ENCODE measurements at places on chromosomes 5 and 9.

GRCh38 chr9:107982745-107983144 is 493.2 kb upstream of the KLF4 start:
- no peak for DNase-seq

- DNase-seq, result no peak
These were observed 11.3 kb upstream of the ANGPTL2 start for GRCh38 chr9:127133739-127134167.

- no peak for DNase-seq
These were observed 38.9 kb upstream of the N4BP3 start for GRCh38 chr5:178074266-178074952.

- no peak for DNase-seq
These were observed 48.2 kb downstream of the P4HA2 start for GRCh38 chr5:132179405-132179804.

- DNase-seq, result no peak
These were observed 419.4 kb downstream of the SEMA5A start for GRCh38 chr5:9126490-9126889.

GRCh38 chr5:94715768-94716167 is 97.3 kb downstream of the SLF1 start:
- no peak for DNase-seq

DNA sequence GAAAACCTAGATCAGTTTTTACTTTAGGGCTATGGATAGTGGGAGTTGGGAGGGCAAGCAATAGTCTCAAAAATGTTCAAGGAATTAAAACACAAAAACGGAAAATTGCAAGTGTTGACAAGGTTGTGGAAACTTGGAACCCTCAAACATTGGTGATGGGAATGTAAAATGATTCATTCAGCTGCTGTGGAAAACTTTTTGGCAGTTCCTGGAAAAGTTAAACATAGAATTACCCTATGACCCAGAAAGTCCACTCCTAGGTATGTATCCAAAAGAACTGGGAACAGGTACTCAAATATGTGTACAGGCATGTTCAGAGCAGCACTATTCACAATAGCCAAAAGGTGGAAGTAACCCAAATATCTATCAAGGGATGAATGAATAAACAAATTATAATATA is 1.2 kb upstream of the MSANTD3 start:
- DNase-seq, result no peak

DNA sequence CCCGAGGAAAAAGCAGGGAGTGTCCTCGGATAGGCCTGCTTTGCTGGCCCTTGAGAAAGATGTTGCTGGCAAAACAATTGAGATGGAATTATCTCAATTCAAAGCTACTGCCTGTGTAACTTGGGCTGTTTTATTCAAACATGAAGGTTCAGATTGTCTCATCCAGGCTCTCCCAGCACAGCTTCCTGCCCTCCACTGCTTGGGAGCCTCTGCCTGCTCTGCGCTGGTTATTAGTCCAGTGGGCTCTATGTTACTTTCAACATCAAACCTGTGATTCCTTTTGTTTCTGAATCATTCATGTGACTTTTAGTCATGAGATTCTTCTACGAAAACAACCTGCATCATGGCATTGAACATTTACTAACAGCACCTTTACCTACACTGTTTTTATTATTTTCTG is 123.2 kb downstream of the SNCAIP start:
- no peak for DNase-seq

GRCh38 chr9:127444921-127445850 is 6.0 kb downstream of the RPL12 start:
- DNase-seq, result no peak

DNA sequence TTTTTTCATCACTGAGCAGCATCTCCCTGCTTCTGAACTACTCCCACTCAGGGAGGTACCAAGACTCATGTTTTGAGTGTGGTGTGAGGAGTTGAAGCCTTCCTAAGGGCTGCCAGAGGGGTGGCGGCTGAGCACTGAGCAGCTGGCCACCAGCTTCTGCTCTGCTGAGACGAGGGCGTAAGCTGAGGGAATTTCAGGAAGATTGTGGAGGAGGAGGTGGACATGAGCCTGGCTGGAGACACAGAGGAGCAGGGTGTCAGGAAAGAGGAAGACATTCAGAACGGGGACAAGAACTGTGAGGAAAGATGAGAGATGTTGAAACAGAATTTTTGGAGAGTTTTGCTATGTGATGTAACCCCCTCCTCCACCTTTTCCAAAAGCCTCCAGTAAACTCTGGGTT is 7.8 kb downstream of the LCP2 start:
- DNase-seq, result no peak

DNA sequence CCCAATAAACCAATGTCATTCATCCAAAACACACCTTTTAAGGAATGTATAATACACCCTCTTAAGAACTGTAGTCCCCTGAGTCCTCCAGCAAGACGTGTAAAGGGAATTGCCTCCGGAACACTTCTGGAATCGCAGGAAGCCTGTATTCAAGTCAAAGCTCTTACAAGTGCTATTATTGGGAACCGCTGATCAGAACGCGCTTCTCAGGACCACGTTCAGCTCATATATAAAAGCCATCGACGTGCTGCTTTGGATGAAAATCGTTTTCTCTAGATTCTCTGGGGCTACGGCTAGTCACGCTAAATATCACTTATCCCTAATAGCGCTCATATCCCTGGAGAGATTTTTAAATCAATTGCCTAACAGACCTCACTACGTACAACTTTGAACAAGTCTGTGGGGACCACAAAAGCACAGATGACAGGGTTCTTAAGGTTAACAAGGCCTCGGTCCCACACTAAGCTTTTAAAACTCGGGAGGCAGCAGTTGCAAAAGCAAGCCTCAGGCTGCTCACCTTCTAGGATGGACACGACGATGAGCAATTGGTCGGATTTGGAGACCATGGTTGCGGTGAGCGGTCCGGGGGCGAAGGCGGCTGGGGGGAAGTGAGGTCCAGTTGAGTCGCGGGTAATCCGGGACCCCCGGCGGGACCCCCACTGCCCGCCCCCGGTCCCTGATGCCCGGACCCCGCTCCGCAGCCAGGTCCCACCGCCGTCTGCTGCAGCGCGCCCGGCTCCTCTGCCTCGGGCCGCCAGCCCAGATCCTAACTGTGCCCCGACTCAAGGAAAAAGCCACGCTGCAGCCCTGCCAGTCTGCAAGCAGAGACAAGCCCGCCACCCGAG is 548 bp downstream of the CEP120 start:
- DNase-seq, result no peak

DNA sequence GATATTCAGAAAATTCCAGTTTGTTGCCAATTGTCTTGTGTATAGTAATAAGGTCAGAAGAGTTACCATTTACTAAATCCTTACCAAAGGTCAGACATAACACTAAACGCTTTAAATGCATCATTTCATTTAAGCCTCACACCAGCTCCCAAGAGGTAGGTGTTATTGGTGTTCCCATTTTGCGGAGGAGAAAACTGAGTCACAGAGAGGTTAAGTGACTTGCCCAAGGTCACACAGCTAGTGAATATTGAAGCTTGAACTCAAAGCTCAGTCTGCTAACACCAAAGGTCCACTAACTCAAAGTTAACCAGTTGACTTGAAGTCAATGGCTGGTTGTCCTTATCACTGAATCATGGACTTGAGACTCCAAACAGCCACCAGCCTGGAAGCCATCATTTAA is 40.8 kb upstream of the NTNG2 start:
- DNase-seq, result no peak

- DNase-seq, result no peak
These were observed 51.8 kb upstream of the CDKN2B start for GRCh38 chr9:22060831-22061383.

DNA sequence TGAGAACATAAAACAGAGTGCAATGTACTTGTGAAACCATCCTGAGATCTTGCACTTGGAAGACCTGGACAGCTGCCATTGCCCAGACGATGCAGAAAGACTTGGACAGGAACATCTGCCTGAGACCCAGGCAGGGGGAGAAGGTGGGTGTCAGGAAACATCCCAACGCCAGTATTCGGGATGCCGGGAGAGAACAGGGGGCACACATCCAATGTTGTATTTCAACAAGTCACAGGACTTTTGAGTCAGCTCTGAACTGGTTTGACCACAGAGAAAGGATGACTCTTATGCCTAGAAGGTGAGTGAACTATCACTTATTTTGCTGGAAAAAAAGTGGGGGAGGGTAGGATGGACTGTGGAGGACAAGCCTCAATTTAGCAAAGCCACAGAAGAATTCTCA is 124.6 kb downstream of the ROR2 start:
- DNase-seq, result no peak

GRCh38 chr5:337563-338130 is 16.1 kb downstream of the AHRR start:
- no peak for DNase-seq

DNA sequence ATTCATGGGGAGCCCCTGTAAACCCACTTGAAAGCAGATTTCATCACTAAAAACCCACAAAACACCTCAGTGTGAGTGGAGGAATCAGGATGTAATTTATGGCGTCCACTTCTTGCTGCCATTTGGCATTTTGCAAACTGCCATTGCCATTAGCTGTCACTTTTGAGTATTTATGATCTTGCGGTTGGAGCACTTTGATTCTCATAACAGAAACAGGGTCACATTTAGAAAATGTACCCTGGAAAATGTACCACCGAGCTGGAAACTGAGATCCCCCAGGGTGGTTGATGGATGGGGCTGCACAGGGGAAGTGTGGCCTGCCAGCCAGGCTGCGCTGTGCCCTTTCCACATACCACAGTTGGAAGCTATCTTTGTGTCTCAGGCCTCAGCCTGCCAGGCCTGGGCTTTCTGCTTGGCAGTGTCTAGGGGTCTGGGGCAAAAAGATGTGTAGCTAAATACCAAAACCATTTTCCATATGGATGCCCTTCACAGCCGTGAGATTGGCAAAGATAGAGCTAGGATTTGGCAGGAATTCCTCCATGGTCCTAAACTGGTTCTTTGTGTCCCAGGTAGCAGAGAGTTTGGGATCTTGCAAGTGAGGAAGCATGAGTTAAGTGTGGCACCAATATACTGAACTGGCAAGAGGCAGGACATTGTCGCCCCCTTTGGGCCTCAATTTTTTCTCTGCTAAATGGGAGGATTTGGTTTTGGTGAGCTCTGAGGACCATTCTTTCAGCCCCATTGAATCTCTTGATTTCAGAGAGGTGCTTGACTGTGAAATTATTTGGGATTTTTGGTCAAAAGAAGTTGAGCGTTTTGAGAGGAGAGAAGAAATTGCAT is 46.2 kb downstream of the GALNT10 start:
- DNase-seq, result no peak

GRCh38 chr9:21983561-21983935 is 10.6 kb downstream of the CDKN2A start:
- DNase-seq, result no peak

DNA sequence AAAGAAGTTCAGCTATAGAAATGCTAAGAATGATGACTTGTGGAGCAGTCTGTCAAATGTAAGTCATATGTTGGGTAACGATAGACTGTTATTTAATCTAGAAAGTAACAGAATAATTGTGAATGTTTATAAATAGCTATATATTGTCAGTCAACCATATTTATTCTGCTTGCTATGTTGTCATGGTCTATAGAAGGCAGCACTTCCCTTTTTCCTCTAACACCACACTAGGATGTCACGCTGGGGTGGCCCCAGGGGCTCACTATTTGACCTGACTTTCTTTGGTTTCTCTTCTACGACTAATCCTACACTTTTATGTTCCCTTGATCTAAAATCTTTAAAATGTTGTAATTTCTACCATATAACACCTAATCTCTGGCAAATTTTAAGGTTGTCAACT is 20.5 kb downstream of the ERAP2 start:
- DNase-seq, result no peak

DNA sequence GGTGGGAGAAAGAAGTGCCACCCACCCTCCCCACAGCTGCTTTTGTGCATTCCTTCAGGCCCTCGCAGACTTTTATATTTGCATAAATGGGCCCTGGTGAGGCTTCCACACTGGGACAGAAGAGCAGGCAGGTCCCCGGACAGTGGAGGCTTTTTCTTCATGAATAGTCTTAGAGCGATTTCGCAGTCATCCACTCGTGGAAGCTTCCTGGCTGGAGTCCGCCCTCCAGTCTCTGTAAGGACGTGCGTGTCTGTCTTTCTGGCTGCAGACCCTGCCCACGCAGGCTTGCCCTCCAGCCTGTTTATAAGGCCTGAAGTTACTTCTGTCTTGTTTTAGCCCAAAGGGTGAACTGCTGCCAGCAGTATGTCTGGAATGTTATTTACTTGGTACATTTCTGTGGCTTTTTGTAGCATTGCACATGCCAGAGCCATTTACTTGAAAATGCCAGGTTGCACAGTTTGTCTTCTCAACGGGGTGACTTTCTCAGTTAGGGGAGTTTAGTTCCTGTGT is 195.7 kb downstream of the AOPEP start:
- no peak for DNase-seq

GRCh38 chr5:96673127-96673526 is 11.0 kb downstream of the CAST start:
- no peak for DNase-seq

- no peak for DNase-seq
These were observed 462.9 kb downstream of the CDK5RAP2 start for GRCh38 chr9:120117081-120117480.

DNA sequence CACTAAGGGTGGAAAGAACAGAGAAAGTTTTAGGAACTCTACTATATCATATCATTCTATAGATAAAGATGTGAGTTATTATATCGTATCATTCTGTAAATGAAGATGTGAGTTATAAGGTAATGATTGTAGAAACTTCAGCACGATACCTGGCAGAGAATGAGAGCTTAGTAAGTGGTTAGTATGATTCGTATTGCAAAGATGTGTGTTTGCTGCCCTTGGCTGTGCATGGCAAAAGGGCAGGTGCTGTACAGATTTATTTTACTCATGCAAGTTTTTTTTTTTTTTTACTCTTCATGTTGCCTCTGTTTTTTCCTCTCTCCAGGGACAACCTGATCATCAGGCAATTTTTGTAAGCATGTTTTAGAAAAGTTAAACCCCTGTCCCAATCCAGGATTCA is 83.3 kb downstream of the EGFLAM start:
- no peak for DNase-seq

- DNase-seq, result no peak
These were observed 21.0 kb downstream of the TLX3 start for GRCh38 chr5:171330021-171330420.

DNA sequence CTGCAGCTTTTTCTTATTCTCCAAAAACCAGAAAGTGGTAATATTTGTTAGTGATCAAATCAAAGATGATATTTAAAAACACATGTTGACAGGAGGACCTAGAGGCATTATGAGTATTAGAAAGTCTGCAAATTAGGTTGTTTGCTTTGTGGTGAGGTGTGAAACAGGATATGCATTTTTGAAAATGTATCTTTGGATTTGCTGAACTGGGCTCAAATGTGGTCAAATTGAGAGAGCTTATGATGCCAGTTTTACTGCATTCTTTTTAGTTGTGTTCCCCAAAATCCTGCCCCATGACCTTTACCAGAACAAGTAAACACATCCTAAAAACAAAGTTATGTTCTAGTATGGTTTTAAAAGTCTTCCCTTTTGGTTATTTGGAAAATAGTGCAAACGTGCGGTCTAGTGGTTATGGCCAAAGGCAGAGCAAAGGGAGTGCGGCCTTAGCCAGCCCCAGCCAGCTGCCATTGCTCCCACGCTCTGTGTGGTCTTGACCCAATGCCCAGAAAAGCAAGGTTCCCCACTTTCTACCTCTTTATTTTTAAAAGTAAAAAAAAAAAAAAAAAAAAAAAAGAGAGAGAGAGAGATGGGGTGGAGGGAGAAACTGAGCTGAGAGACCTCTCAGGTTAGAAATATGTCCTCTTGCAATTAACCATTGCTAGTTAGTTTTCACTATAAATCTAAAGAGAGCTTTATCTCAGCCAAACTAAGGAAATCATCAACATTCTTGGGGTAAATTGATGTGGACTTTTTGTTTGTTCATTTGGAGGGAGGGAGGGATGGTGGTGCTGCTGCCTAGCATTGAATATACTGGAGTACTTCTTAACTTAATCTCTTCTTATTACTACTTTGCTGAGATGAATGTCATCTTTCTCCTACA is 176.6 kb downstream of the ARHGAP26 start:
- no peak for DNase-seq

- DNase-seq, result no peak
These were observed 29.7 kb upstream of the CSNK1G3 start for GRCh38 chr5:123482258-123482657.
